Cerebellar nuclear complex (tissue), 1 donor: ENCODE measurements at places on chromosomes 1 and 21.
A peak's percentile ranks its signal among the peaks of the same experiment; 100 is the strongest.

DNA sequence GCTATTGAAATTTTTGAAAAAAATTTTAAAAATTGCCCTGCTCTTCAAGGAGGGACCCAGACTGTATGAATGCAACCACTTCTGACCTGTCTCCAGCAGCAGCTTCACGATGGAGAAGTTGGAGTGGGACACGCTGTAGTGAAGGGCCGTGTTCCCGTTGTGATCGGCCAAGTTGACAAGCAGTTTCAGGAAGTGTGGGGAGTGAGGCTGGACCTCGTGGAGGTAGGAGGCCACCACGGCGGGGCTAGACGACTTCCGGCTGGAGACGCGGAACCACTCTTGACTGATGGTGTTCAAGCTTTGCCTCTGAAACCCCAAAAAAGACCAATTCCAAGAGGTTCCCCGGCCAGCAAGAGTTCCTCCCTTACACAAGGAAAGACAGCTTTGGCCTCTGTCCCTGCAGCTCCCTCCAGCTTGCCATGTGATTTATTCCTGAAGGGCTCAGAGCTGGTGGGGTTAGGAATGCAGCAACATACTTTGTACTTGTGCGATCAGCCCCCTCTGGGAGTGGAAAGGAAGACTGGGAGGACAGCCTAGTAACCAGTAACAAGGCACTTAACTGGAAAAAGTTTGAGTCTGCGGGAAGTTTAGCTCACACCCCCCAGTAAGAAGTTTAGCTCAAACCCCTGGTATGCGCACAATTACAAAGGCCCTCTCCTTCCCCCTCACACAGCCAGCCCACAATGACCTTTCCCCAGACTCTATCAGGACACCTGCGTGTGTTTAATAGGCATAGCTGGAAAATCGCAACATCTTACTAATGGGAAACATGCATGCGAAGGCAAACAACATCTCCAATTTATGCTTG lies 56.0 kb downstream of the KANK4 start:
- no peak for DNase-seq

GRCh38 chr1:192550922-192551534 lies 24.5 kb upstream of the RGS1 start:
- no peak for DNase-seq

DNA sequence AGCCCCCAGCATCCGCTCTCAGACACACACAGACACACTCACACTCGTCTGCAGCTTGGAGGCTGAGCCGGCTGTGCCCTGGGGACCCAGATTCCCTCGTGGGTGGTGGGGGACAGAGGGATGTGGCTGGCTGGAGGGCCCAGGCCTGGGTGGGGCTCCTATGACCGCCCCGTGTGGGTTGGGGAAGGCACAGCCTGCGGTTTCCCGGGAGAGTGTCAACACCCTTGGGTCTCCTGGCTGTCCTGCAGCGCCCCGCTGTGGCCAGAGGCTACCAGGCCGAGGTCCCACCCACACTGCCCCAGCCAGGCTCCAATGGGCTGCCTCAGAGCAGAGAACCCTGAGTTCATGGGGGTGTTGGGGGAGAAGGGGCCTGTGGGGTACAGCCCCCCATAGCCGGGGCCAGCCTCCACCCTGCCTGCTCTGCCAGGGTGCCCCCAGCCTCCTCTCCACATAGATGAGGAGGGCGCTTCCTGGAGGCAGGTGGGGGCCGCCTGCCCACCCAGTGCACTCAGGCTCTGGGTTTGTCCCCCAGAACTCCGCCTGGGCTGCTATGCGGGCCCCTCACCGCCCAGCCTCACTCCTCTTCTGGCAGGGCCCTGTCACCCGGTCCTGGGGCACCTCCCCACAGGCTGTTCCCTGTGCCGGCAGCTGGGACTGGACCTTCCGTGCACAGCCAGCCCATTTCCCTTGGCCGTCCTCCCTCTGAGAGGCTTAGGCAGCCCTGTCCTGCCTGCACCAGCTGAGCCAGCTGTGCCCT lies at the start of gene TTC34:
TSS of gene TTC34 (minus strand) at position 159 of the 757 bp plus-strand sequence. CDS start 866 bp downstream, outside the sequence.
- DNase-seq = no peak

GRCh38 chr1:155242805-155243358 lies 12.4 kb downstream of the ENTREP3 start:
- DNase-seq = no peak

GRCh38 chr1:116943438-116943837 lies 33.7 kb downstream of the PTGFRN start:
- no peak for DNase-seq

GRCh38 chr1:155591770-155592169 lies 18.2 kb upstream of the MSTO1 start:
- peak; percentile 1 for DNase-seq

- DNase-seq = no peak
These were observed 43.6 kb upstream of the SYNC start for GRCh38 chr1:32746130-32746529.

GRCh38 chr1:21352586-21352985 lies 62.3 kb upstream of the ECE1 start:
- DNase-seq = no peak

DNA sequence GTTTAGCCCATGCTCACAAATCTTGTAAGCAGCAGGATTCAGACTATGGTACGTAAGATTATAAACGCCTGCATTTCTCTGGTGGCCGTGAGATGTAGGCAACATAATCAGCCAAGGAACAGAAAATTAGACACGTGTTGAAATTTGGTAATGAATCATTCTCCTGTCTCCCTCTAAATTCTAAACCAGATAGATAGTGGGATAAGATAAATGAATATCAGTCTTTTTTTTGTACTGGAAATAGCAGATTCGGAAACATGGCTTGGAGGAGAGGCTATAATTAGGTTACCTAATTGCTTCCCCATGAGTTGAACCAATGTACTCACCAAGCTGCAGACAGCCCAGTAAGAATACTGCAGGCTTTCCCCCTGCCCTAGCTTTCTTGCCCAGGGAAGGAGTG lies 172.3 kb downstream of the TGFB2 start:
- DNase-seq = no peak

GRCh38 chr1:236175642-236176336 lies 33.5 kb downstream of the GPR137B start:
- DNase-seq = no peak

GRCh38 chr1:65025794-65026193 lies 59.4 kb upstream of the JAK1 start:
- no peak for DNase-seq

- DNase-seq = no peak
These were observed 190.4 kb downstream of the NCAM2 start for GRCh38 chr21:21188513-21189195.

GRCh38 chr1:154833209-154833608 lies 36.9 kb downstream of the KCNN3 start:
- no peak for DNase-seq

DNA sequence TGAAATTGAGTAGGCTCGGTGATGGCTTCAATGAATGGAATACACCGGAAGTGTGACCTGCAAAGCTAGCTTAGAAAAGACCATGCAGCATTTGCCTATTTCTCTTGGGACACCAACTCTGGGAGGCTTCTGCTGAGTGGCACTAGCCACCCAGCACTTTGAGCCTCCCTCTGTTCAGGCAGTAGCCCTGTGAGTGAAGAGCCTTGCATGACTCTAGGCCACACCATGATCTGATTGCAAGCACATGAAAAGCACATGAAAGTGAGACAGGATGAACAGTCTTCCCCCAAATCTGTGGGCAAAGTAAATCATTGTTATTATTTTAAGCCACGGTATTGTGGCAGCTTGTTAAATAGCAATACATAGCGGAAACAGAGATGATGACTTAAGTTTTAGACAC lies 2.8 kb downstream of the CD48 start:
- DNase-seq = no peak

- DNase-seq = no peak
These were observed 80.0 kb downstream of the USP25 start for GRCh38 chr21:15809818-15810217.

DNA sequence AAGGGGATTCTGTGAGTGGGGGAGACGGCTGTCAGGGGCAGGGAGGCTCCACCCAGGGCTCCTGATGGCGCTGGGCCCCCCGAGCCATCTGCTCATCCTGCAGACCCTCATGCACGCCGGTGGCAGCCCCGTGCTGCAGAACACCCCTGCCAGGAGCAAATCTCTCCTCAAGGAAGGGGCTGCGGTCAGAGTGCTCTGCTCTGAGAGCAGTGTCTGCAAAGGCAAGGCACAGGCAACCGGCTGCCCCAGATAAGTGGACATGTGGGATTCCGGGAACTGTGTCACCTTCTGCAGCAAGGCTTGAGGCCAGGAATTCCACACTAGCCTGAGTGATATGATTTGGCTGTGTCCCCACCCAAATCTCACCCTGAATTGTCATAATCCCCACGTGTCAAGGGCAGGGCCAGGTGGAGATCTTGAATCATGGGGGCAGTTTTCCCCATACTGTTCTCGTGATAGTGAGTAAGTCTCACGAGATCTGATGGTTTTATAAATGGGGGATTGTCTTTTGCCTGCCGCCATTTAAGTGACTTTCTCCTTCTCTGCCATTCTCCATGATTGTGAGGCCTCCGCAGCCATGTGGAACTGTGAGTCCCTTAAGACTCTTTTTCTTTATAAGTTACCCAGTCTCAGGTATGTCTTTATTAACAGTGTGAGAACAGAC lies 101.0 kb downstream of the PDE9A start:
- DNase-seq = peak; percentile 51

GRCh38 chr1:228989176-228989575 lies 253.9 kb downstream of the RHOU start:
- DNase-seq = no peak

- no peak for DNase-seq
These were observed 16.0 kb downstream of the TNFSF4 start for GRCh38 chr1:173191011-173191705.

GRCh38 chr1:10495952-10496351 lies 21.2 kb downstream of the PEX14 start:
- no peak for DNase-seq

DNA sequence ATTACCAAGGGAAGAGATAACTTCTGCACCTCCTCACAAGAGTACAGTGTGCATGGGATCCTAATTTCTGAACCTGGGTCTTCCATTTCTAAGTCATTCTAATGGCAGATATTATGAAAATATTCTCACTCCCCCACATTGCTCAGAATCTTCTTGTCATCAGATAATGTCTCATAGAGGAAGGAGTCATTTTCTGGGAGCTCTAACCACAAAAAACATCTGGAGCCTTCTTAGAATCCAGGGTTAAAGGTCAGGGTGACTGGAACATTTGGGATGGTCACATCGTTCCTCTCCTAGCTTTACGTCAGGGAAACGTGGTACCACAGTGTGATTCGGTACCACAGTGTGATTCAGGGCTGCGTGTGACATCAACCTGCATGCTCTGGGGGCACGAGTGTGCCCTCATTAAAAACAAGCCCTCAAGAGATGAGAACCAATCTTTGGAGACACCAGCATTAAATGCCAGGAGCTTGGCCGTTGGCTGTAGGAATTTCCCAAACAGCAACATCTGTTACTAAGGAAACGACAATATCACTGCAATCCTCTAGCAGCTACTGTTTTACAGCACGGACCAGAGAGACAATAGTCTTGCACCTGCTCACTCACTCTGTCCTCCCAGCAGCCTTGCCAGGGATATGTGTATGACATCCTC lies 179.1 kb downstream of the PSMG1 start:
- DNase-seq = no peak

- DNase-seq = no peak
These were observed 932 bp upstream of the RAB7B start for GRCh38 chr1:206003854-206004800.
